Eye (tissue), 1 donor: ENCODE measurements at places on chromosomes 4 and X.

- no peak for DNase-seq
These were observed 125.4 kb upstream of the CHRDL1 start for GRCh38 chrX:110920991-110921390.

- DNase-seq: peak; percentile 24
These were observed 123.5 kb upstream of the EMCN start for GRCh38 chr4:100641336-100641735.

DNA sequence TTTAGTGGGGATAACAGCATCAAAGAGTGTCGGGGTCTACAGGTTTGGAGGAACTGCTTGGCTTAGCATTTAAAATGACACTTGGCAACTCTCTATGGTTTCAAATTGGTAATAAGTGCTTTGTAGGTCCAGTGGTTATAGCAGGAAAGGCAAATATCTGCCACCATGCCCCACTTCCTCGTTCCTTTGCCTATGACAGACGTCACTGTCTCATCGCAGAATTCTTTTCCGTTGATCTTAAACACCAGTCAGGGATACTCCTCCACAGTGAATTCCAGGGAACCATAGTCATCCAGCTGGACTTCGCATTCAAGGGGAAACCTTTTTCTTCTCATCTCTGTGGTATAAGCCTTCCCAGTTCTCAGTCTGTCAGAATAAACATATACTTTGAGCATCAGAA, 319.1 kb downstream of the GPAT3 start:
- DNase-seq: no peak

GRCh38 chrX:36087366-36087765, 167.8 kb downstream of the CFAP47 start:
- no peak for DNase-seq

DNA sequence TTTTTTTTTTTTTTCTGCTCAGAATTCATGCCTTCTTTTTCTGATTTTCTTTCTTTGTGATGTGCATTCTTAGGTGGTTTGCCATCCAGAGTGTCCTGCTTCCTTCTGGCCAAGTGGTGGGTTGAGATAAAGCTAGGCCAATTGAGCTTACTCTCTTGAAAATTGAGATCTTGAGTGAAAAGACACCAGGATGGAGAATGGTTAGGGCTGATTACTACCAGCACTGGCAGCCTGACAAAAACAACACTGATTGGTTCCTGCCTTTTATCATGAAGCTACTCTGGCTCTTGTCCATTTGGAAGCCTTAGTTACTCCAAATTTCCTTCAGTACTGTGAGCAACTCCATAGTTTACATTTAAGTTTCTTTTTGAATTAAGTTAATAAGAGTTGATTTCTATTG, 404.0 kb downstream of the PPARGC1A start:
- DNase-seq: no peak

DNA sequence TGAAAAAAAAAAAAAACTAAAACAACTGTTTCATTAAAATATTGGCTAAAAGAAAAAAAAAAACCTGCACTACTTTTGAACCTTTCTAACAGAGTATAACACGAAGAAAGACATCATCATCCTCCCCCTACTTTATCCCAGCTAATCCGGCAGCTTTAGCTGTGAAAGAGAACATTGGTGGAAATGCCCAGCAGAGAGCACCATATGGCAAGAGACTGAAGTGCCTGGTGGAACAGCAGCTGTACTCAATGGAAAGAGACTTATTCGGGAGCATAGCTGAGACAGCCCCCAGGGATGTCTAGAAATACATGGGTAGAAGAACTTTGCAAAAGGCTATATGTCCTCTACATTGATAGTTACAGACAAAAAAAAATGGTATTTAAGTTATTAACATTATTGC, 30.3 kb downstream of the STPG2 start:
- peak; percentile 79 for DNase-seq

- no peak for DNase-seq
These were observed 75.3 kb downstream of the PWWP3B start for GRCh38 chrX:106243376-106243775.

DNA sequence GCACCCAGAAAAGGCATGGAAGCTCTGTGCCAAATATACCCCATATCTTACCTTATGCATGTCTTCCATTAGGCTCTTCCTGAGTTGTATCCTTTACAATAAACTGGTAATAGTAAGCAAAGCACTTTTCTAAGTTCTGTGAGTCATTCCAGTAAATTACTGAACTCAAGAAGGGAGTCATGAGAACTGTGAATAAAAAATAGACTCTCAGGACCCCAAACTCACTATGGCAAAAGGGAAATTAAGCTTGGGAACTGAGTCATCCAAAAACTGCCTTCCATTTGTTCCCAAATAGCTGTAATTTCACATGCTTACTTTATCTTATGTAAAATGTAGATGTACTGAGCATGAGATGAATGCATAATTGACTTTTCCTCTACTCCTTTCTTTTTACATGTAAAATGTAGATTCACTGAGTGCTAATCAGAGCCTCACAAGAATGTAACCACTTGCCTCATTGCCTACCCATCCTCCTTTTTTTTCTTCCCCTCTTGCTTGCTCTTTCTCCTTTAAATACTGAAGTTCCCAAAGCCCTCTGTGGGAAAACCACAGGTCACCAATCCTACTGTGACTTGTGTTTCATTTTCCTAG, 8.1 kb downstream of the TCEAL3 start:
- DNase-seq: no peak

DNA sequence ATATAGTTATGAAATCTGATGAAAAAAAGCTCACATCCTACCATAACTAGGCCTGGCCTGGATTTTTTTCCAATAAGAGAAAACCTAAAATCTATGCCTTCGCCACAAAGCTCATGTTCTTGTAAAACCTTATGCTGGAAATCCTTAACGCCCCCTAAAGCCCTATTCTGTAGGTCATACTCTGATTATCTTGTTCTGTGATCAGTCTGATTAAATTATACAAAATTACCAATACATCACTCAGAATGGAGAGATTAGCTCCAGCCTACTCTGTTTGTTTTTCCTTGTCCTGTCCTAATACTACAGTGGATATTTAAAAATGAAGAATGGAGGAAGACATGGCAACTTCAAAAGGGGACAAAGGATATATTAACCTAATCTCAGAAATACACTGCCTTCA, 7.2 kb downstream of the ZNF827 start:
- DNase-seq: no peak

- no peak for DNase-seq
These were observed 18.5 kb downstream of the TENM3 start for GRCh38 chr4:182261651-182262223.

DNA sequence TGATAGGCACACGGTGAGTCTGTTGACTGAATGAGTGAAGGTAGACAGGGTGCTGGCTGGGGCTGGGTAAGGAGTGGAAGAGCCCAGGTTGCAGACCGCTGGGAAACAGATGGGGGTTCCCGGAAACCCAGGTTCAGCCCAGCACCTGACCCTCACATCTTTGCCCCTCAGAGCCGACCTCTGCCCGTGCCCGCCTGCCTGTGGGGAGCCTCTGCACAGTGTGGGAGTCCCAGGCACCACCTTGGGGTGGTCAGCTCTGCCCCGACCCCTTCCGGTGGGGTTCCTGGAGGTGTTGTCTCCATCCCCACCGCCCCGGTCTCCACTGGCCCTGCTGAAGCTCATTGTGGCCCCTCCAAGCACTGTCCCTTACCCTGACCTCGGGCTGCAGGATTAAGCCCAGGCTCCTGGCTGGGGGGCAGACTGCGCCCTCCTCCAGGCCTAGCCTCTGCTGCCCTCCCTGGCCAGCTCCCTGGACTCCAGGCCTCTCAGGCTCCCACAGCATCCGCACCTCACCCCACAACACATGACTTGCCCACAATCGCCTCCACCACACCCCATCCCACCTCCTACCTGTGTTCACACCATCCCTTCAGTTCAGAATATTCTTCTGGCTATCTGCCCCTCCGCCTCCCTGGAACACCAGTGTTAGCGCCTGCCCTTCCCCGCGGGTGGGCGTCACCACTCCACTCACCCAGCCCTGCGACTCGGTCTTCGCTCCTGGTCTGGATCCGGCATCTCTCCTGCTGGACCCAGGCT, 21.4 kb downstream of the HMX1 start:
- no peak for DNase-seq

DNA sequence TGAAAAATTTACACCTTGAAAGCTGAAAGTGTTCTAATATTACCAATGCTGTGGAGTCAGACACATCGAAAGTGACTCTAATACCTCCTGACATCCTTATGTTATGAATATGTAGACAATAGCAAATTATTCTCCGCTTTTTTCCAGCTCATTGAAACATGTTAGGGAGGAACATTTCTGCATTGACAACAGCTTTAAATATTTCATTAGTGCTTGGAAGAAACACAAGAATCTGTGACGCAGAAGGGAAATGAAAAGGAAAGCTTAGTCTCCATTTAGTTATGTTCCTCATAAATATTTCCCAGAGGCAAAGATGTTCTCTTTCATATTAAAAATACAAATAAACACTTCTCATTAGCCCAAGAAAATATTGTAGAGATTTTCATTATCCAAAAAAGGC, 55.8 kb upstream of the CD99 start:
- DNase-seq: peak; percentile 64

- DNase-seq: no peak
These were observed 54.6 kb upstream of the LEF1 start for GRCh38 chr4:108223313-108223712.

- no peak for DNase-seq
These were observed 24.1 kb upstream of the MRFAP1 start for GRCh38 chr4:6616087-6616995.

GRCh38 chr4:11441194-11441556, 12.5 kb upstream of the HS3ST1 start:
- no peak for DNase-seq

DNA sequence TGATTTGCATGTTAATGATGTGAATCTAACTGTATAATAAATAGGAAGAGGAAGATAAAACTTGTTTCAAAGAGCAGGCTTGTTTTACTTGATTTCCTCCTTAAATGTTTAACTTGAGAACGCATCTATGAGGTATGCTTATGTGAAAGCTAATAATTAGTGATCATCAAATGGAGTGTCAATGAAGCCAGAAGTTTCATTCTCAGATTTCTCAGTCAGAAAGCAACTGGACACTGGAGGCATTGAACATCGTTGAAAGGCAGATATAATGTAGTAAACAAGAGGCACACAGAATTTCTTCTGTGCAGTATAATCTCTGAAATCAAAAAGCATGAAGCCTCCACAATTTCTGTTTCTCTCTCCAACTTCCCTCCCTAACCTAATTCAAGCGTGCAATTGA, 672.9 kb downstream of the ADGRL3 start:
- no peak for DNase-seq

DNA sequence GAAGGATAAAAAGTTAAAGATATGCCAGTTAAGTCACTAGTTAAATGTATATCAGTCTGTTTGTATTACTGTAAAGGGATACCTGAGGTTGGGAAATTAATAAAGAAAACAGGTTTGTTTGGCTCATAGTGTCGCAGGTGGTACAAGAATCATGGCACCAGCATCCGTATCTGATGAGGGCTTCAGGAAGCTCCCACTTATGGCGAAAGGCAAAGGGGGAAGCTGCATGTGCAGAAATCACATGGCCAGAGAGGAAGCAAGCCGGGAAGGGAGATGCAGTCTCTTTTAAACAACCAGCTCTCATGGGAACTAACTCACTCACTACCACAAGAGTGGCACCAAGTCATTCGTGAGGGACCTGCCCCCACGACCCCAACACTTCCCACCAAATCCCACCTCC, 91.9 kb upstream of the SH3RF1 start:
- DNase-seq: no peak
